ENCODE measurements at places on chromosomes 11 and 22.

DNA sequence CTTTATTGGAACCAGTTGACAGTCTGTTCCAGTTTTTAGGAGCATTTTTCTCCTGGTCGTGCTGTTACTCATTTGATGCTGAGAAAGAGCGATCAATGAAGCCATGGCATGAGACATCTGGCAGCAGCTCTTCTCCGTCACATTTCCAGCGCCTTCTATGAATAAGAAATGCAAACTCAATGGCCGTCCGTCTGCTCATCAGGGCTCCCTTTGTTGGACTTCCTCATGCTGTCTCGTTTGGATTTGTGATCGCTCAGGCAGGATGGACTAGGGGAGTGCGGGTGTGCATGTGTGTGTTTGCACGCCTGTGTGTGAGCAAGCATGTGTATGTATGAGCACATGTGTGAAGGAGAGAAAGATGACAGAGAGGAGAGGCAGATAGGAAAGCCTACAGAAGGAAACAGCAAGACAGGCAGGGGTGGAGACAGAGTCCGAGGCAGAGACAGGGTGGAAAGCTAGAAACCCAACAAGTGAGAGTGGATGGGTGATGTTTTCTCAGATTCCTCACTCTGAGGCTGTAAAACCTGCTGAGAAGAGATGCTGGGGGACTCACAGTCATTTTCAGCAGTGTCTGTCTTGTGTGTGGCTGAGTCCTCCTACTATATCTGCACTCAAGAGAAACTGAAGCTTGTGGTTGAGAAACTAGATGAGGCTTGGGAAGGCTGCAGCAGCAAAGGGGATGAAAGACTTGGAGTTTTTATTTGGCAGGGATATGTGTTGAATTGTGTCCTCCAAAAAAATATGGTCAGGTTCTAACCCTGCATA lies 56.0 kb upstream of the CLMP start:
- no peak for DNase-seq

DNA sequence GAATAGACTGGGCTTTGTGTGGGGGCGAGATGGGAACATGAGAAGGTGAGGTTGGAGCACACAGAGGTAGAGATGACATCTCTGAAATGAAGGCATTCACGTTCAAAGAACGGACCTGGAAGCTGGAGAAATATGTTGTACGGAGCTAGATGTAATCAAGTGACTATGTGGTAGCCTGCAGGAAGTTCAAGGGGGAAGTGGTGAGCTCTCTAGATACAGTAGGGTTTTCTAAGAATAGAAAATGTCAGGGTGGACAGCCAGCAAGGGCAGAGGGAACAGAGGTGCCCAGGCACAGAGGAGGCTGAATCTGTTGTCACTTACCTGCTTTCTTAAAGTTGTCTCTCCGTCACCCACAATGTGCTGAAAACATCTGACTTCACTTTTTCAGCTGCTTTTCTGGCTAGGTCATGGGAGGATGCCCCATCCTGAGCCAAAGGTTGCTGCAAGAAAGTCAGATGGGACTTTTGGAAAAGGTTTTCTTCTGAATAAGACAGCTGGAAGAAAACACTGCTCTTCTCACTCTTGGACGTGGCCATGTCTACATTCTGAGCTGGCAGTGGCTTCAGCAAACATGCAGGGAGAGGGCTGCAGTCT lies 171.5 kb upstream of the B3GAT1 start:
- no peak for DNase-seq

GRCh38 chr11:849104-849824 lies 6.6 kb downstream of the TSPAN4 start:
- peak; percentile 29 for DNase-seq

DNA sequence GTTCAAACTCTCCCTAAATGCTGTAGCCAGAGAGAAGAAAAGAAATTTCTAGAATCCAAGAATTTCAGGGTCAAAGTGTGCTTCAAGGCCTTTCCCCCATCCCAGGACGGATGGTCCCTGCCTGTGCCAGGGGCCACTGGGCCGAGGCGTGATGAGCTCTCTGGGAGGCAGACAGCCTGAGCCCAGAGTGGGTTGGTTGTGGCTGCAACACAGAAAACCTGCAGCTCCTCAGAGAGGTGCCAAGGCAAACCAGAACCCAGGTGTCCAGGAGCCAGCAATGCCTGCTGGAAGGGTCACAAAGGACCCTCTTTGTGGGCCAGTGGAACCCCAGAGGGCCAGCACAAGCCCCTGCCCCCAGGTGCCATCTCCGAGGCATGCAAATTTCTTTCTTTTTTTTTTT lies 2.6 kb upstream of the APOL6 start:
- DNase-seq: no peak

DNA sequence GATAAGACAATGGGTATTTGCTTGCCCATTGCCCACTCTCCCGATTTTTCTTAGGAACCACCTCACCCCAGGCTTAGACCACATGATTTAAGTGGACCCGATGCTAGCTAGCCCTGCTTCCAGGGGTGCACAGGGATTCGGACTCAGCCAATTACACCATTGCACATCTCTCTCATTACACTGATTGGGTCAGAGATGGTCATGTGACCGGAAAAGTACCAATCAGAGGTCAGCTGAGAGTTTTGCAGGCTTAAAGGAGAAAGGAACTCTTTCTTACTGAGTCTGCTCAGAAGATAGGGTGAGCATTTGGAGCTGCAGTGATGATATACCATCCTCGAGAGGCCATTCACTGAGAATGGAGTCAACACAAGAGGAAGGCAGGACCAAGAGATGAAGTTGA lies 12.2 kb upstream of the ANKK1 start:
- DNase-seq: no peak

DNA sequence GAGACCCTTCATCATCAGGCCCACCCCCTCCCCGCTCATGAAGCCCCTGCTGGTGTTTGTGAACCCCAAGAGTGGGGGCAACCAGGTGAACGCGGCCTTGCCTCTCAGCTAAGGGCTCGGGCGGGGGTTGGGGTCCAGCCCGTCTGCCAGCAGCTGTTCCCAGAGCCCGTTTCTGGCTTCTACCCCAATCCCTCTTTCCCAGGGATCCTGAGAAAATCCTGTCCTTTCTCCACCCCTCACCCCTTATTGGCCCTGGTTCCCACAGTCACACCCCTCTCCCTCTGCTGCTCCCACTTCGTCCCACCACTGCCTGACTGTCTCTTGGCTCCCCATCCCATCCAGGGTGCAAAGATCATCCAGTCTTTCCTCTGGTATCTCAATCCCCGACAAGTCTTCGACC lies 9.4 kb upstream of the MDK start:
- DNase-seq: no peak

- DNase-seq: no peak
Observed at GRCh38 chr11:27350511-27350910, 12.5 kb downstream of the CCDC34 start.

- DNase-seq: no peak
Observed at GRCh38 chr22:31998784-31999385, 44.2 kb upstream of the SLC5A1 start.

DNA sequence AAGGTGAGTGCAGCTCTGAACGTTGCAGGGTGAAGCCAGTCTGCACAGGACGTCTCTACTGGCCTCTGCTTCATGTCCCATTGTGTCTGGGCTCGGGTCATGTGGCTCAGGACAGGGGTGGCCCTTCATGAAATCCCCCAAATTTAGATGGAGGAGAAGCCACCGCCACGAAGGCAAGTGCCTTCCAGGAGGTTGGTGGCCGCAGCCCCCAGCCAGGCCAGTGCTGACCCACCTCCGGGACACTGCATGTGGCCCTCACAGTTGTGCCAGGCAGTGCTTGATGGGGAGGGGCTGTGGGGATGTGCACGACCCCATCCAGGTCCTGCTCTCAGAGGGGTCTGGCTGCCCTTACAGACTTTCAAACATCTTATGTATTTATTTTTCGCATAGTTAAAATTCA lies 1311.1 kb downstream of the BRD1 start:
- DNase-seq: no peak
